HTR-8/SVneo (cell line): ENCODE measurements at places on chromosomes 3 and 15.

- no peak for DNase-seq
Measured at GRCh38 chr3:113764698-113765097, 17.9 kb downstream of the ATP6V1A start.

DNA sequence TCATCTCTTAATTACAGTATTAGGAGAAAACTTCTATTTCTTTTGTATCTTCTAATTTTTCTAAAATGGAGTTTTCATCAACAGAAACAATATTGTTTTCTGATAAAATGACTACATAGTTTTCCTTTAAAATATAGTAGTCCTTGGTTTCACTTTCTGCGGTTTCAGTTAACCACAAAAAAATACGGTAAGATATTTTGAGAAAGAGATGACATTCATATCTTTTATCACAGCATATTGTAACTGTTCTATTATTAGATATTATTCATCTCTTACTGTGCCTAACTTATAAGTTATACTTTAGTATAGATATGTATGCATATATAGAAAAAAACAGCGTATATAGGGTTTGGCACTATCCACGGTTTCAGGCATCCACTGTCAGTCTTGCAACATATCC lies 2.3 kb downstream of the B4GALT4 start:
- no peak for DNase-seq

- no peak for DNase-seq
Measured at GRCh38 chr3:156859578-156859977, 33.4 kb downstream of the LEKR1 start.

DNA sequence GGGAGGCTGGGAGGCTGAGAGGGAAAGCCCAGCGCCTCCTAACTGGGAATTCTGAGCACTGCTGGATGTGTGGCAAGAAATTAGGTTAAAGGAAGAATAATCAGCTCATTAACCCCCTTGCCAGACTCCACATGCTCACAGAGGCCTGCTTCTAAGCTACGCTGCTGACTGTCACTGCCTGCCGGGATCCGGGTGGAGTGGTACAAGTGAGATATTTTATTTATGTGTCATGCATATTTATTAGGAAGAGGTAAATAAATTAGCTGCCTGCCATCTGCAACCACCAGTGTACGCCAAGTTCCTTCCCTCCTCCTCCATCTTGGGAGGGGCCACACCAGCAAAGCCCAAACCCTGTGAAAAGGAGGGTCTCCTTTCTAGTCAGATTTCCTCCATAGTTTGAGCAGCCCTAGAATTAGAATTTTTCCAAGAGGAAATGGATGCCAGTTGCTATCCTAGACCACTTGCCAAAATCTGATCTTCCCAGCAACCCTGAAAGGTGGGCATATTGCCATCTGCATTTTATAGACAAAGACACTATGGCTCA lies 43.5 kb upstream of the GRIP2 start:
- no peak for DNase-seq

DNA sequence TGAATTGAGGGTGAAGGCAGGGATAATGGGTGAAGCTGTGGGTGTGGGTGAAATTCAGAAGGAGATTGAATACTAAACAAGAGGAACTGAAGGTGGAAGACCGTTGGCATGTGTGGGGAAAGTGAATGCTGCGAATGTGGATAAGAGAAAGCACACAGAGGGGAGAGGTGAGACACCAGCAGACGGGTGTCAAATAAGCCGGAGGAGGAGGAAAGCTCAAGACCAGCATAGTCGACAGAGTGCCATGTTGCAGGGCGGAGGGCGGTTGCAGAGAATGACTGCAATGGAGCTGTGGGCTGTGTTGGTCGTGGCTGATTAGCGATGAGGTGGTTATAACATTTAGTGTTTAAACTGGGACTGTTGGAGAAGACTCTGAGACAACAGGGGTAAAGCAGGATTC lies 16.4 kb upstream of the HCN4 start:
- DNase-seq = no peak

DNA sequence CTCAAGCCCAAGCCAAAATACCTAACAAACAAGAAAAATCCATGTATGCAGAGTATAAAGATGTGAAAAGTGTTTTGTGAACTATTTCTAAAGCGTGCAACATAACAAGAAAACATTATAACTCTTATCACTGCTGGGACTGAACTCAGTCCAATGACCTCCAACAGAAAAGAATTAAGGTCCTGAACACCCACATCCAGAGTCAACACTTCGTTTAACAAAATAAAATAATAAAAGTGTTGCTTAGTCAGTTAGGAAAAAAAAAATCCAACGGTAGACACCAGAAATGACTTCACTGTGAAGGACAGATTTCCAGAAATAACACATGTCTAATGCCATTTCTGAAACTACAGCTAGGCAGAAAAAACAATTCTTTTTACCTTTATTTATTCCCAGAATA lies 28.0 kb downstream of the MB21D2 start:
- DNase-seq = no peak

DNA sequence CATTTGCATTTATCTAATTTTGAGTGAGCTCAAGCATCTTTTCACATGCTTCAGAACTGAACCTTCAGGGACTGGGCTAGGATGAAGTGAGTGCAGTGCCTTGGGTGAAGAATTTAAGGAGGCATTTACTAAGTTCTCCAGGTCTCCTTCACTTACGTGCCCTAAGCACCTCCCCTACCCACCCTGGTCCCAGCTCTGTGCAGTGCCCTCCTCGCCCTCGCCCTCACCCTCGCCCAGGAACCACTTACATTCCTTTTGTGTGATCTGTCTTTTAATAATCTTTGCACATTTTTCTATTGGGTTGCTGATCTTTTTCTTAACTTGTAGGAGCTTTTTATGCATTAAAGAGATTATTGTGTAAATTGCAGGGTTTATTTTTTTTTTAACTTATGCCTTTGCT lies 322.6 kb downstream of the THSD4 start:
- peak; percentile 28 for DNase-seq

DNA sequence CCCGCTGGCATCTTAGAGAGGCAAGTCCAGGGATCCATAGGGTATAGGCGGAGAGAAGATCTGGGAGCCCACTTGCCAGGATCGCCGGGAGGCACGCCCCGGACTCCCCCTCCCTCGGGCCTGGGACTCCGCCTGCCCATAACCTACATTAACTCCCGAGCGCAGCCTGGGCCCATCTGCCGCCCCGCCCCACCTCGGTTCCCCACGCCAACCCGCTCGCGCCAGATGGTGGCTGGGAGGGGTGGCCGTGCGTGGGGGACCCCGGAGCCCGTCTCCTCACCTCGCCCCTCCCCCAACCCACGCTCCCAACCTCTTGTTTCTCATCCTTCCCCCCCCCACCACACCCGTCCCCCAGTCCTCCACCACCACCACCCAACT lies 1.7 kb upstream of the DLL4 start:
- DNase-seq = no peak

DNA sequence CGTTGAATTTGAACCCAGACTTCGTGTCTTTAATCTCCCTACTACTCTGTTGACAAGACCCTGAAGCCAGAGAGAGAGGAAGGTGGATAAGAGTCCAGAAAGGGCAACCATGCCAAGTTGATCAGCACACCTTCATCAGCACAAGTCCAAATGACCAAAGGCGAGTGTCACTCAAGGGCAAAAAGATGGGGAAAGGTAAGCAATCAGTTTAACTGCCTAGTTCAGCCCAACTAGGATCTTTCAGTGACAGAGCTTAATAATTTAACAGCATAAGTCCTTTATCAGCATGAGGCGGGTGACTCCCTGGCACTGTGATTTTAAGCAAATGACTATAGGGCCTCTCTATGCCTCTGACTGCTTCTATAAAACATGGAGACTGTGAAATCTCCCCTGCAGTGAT lies 6.2 kb downstream of the SUCLG2 start:
- DNase-seq = no peak

DNA sequence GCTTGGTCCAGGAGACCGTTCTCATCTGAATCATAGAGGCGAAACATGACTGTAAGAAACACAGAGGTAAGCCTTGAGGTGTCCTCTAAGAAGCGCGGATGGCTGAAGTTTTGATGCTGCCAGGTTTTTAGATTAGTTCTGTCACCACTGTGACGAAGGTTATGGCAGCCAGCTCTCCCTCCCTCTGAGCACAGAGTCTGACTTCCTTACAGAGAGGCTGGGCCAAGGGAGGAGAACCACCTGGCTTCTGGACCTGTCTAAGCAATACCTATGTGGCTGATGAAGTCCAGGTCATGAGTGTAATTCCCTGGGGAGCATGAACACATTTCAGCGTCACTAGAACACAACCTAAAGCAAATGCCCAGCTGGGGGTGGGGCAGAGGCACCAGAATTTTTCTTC lies 77.4 kb downstream of the DGKG start:
- DNase-seq = no peak

GRCh38 chr3:131222599-131222998 lies 159.0 kb upstream of the NUDT16 start:
- DNase-seq = no peak

- no peak for DNase-seq
Measured at GRCh38 chr3:194908972-194909371, 223.3 kb downstream of the FAM43A start.

DNA sequence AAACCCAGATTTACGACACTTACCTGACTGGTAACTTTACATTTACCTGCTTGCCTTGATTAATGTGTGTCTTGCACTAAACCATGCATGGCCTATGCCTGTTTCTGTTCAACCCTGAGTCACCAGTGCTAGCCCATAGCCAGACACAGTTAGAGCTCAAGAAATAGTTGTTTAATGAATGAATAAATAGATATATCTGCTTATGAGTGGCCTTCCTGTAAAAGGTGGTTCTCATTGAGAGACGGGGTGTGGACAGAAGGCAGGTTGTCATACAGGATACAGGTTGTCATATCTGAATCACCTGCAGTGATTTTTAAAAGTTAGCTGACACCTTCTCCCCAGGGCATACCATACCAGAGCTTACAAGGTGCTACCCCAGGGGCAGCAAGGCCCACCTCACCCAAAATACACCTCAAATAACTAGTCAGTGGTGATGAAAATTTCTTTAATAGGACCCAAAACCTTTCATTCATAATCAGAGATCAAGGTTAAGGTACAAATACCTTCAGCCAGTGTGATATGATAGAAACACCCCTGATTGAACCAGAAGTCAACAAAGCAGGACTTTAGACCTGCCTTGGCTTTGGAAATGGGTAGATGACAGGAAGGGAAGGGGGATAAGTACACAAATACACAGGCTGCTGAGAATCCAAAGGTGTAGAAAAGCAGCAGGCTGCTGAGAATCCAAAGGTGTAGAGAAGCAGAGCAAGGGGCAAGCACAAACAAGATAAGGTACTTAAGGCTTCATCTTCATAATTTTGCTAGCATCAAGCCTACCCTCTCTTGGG lies 45.4 kb upstream of the TSC22D2 start:
- DNase-seq = no peak

DNA sequence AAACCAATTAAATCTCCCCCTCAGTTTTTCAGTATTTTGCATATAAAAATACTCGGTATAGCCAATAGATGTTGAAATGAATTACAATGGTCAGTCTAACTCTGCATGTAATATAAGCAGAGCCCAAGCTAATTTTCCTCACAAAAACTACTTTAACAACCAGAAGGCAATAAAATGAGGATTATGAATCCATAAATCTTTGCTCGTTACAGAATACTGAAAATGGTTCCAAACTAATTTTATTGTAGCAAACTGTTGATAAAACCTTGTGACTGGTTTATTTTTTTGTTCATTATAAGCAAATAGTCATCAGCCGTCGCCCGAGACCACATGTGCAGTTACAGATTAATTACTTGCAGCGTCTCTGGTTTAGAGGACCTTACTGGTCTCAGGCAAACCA lies 183.2 kb downstream of the SSR3 start:
- no peak for DNase-seq

DNA sequence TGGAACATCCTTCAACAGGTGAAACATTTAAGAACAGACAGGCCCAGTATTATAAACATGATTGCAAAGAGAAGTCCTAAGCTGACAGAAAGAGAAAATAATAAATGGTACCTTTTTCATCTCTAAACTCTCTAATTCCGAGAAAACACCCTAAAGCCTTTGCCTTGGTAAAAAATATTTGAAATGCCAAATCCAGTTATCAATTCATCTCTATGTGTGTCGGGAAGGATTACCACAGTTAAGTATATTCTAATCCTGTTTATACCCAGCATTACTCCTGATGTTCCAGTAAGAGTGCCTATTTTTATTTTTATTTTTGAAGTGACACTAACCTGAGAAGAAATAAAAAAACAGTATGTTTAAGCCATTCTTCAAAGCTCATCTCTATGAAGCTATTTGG lies 219.3 kb upstream of the NANOGP8 start:
- DNase-seq = no peak

GRCh38 chr3:100254168-100254777 lies 6.5 kb upstream of the TBC1D23 start:
- DNase-seq = peak; percentile 56

DNA sequence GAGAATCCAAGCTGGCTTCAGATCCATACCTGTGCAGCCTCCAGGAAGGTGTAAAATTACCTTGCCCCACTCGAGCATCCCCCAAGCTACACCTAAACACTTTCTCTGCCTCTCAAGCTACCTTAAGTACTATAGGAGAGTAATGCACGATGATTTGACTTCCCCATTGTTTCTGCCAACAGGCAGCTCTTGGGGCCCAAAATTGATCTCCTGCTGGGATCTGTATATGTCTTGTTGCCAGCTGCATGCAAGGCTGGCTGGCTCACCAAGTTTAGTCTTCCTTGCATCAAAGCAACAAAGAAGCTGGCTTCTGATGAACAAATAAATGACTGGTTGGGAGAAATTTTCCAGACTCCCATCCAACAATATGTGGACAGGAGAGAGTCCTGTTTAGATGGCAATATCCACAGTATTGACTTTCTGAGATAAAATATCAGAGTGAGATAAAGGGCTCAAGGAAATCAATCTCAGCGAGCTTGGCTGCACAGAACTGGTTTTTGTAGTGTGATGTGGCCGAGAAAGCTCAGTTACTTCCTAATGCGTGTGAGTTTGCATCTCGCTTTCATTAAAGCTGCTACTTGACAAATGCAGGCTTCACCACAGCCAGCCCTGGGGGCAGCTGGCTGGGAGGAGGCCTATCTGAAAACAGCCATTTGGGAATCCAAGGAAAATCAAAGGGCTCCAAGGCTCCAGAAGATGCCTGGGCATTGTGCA lies 140.7 kb downstream of the MINAR1 start:
- no peak for DNase-seq

GRCh38 chr3:146468671-146469149 lies 651 bp downstream of the PLSCR2 start:
- no peak for DNase-seq

- no peak for DNase-seq
Measured at GRCh38 chr15:96431786-96432185, 101.3 kb downstream of the NR2F2 start.

- peak; percentile 10 for DNase-seq
Measured at GRCh38 chr3:36792342-36792741, 28.0 kb upstream of the DCLK3 start.

DNA sequence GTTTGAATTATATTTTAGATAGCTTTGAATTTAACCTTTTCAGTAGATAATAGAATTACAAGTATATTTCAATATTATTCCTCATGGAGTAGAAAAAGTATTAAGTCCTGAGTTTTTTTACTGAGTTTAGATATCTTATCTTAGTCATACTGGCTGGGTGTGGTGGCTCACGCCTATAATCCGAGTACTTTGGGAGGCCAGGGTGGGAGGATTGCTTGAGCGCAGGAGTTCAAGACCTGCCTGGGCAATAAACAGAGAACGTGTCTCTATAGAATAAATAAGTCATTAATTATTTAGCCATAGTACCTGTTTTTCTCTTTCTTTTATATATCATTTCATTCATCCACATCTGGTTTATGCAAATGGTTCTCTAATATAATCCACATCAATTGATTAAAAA lies 9.9 kb downstream of the RAP2B start:
- no peak for DNase-seq
